ENCODE measurements at places on chromosomes 12 and 14. TPM values are rescaled to one million over a fixed set of nuclear protein-coding genes. Genes with fewer than 3 reads are reported as not detected.

FIGNL2 gene
- 0.23 TPM for total RNA-seq

KRT78 gene
- total RNA-seq = not detected

TBC1D30 gene
- total RNA-seq = 1.9 TPM

GLS2 gene
- not detected for total RNA-seq

PLEKHD1 gene
- 0.03 TPM for total RNA-seq

GPD1 gene
- total RNA-seq = 0.14 TPM

RD3L gene
- not detected for total RNA-seq

All from A549 treated with Mapracorat at 1 μM for 4 hours (cell line).